Progenitor cell of endocrine pancreas (in vitro differentiated cells): ENCODE measurements at places on chromosomes 3 and 15. TPM values are rescaled to one million over a fixed set of nuclear protein-coding genes. Genes with fewer than 3 reads are reported as not detected.
A peak's percentile ranks its signal among the peaks of the same experiment; 100 is the strongest.

The SNTN gene
- 0.26 TPM in 1 of 2 replicates, not detected in the other for total RNA-seq

The NPAP1 gene
- total RNA-seq, result 0.65 and 0.67 TPM in 2 replicates

The RBP2 gene
- total RNA-seq, result not detected in 2 replicates

- peak; percentile 6 for DNase-seq
Measured at GRCh38 chr15:78209646-78210348, 24.6 kb downstream of the ACSBG1 start.

DNA sequence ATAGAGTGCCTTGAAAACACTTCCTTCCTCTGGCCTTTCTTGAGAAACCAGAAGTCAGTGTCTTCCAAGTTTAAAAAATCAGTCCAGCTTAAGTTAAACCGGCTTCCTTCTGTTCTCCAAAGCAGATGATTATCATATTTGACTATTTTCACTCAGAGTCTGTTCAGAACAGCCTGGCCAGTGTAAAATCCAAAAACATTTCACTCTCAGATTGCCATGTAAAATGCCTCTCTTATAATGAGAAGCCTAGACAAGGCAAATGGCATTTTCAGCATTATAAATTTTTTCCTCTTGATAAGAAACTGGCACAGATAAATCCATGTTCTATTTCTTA is 193.5 kb downstream of the TNIK start:
- no peak for DNase-seq

- no peak for DNase-seq
Measured at GRCh38 chr3:138594935-138595610, 1.0 kb upstream of the CEP70 start.

- no peak for DNase-seq
Measured at GRCh38 chr3:42052484-42053351, 38.4 kb upstream of the TRAK1 start.

GRCh38 chr3:119733812-119734211 is 31.0 kb downstream of the CFAP91 start:
- DNase-seq, result no peak

DNA sequence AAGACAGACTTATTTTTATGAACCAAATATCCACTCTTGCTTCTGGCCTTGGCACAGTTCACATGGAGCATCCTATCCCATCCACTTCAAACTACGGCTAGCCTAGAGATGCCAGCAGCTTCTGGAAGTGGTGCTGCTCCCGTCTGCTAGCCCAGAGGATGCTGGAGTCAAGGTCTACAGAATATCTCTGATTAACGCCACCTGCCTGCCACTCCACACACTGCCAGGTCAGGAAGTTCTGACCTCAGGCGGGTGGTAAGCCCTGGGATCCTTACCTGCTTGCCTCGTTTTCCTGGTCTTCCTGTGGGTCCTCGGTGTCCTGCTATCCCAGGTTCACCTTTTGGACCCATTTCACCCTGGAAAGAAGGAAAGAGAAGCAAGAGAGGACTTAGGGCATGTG is 42.9 kb downstream of the EAF1 start:
- no peak for DNase-seq

- no peak for DNase-seq
Measured at GRCh38 chr3:129577925-129578786, 28.3 kb downstream of the PLXND1 start.
